ENCODE measurements at places on chromosomes 7 and 10. TPM values are rescaled to one million over a fixed set of nuclear protein-coding genes. Genes with fewer than 3 reads are reported as not detected.

Gene HOXA6
- total RNA-seq, result 1.7 TPM

Gene ANKRD61
- 0.44 TPM for total RNA-seq

Gene NEBL
- 0.22 TPM for total RNA-seq

Gene SPAG6
- 0.11 TPM for total RNA-seq

Gene ARHGAP22
- total RNA-seq, result 85.7 TPM

Gene TEX36
- total RNA-seq, result not detected

Gene TAS2R4
- total RNA-seq, result 1.1 TPM

Gene MKX
- 11.6 TPM for total RNA-seq

Gene KIAA1549
- total RNA-seq, result 1.5 TPM

Gene KCNIP2
- 0.62 TPM for total RNA-seq

Gene TRIM73
- 0.55 TPM for total RNA-seq

Gene COL17A1
- total RNA-seq, result 0.33 TPM

Gene HOXA4
- 0.37 TPM for total RNA-seq

Gene EPHA1
- 0.33 TPM for total RNA-seq

Gene C10orf62
- total RNA-seq, result 0.11 TPM

Gene COL1A2
- total RNA-seq, result 1,878 TPM

Gene HOXA7
- total RNA-seq, result 0.77 TPM

Gene GTF2IRD2
- total RNA-seq, result 5.2 TPM

Gene OPN4
- total RNA-seq, result not detected

Gene RPP38
- 15.0 TPM for total RNA-seq

Gene BTBD16
- total RNA-seq, result not detected

Gene ZPBP
- not detected for total RNA-seq
